ENCODE measurements at places on chromosomes 11 and 22.

DNA sequence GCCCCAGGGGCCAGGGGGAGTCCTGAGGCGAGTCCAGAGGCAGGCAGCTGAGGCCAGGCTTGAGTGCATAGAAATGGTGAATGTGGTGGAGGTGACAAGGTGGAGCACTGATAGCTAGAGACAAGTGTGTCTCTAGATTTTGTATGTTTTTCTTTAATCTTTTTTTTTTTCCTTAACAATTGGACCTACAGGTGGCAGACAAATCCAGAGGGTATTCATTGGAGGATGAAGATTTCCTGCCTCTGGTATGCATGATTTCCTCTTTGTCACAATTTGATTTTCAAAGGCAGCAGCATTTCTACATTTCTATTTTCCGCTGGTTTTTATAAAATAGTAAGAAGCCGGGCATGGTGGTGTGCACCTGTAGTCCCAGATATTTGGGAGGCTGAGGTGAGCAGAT lies 47.7 kb upstream of the DKK3 start:
- no peak for DNase-seq

DNA sequence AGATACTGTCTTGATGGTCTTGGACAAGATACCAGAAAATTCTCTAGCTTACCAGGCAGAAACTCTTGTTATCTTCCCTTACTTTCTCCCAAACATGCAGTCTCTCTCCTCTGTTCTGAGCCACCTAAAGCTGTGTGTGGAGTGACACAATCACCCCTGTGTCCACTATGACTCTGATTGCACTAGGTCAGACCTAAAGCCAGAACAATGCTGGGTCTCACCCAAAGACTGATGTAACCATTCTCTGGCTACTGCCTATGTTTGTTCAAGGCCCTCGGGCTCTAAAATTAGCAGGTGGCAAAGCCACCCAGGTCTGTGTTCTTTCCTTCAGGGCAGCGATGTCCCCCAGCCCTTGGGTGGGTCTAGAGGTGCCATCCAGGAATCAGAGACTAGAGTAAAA lies 200.5 kb downstream of the KCNA4 start:
- no peak for DNase-seq

DNA sequence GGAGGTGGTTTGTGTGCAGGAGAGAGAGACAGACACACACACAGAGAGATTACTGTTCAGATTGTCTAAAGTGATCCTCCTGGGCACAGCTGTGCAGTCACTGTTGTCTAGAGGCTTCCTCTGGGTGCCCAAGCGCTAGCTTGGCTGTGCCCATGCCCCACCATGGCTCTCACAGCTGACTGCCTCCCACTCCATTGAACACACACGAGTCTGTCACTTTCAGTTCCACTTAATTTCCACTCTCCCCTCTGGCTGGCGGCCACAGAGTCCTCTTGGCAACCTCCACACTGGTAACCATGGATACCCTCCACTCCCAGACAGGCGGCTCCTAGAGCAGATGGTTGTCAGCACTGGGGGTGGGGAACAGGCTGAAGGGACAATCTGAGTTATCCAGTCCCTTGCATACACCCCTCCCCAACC lies 29.1 kb downstream of the MAP6 start:
- peak; percentile 92 for DNase-seq

- DNase-seq, result no peak
These were observed 3.8 kb downstream of the RPLP2 start for GRCh38 chr11:813456-814096.

DNA sequence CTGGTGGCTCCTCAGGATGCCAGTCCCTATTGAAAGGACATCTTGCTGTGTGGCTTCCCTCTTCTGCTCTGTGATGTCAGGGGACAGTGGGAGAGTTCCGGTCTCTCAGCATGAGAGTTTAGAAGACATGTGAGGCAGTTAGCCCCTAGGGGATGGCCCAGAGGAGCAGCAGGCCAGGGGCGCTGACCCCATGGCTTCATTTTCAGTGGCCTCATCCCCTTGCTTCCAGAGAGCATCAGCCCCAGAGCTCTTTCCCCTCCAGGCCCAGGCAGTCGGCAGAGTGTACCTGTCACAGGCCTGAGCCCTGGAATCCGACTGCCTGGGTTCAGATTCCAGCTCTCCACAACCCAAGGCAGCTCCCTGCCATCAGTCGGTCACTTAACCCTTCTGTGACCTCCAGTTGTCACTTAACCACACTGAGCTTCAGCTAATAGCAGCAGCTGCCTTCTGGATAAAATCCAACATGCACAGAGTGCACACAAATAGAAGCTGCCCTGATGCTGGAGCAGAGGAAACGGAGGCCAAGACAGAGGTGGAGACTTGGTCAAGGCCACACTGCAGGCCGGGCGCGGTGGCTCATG lies 14.1 kb upstream of the LRRC10B start:
- no peak for DNase-seq

DNA sequence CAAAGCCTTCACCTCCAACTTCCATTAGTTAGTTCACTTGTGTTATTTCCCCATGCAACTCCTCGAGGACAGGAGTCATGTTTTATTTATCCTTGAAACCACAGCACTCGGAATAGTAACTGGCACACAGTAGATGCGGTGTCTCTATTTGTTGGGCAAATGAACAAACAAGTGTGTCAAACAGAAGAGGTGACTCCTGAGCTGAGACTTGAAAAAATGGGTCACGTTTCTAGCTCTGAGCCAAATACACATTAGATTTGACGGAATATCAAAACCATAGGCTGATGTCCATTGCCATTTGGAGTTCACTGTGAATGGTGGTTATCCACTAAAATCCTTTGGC lies 68.9 kb downstream of the C11orf91 start:
- no peak for DNase-seq

DNA sequence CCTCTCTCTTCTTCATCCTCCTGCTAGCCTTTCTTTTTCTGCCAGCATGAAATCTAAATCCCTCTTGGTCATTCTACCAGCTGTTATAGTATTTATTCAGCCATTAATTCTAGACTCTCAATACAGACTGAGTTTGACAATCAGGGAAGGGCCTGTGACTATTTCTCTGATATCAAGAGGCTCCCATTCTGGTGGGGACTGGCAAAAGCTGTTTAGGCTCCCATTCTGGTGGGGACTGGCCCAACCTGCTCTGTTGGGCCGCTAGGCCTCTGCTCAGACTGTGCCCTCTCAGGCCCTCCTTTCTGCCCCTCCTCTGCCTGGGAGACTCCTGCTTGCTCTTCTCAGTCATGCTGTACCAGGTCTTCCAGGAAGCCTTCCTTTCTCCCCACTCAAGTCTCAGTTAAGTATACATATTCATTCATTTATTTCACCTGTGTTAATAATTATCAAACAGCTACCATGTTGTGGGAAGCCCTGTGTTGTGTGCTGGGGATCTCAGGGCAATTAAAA lies 323.7 kb upstream of the NARS2 start:
- no peak for DNase-seq

- DNase-seq, result no peak
These were observed 39.0 kb upstream of the CHKA start for GRCh38 chr11:68160100-68160695.

- no peak for DNase-seq
These were observed 15.3 kb upstream of the ZC3H12C start for GRCh38 chr11:110077831-110078325.

GRCh38 chr11:74141241-74141695 lies 29.5 kb downstream of the C2CD3 start:
- DNase-seq, result no peak

GRCh38 chr11:9601037-9601875 lies 27.8 kb downstream of the WEE1 start:
- DNase-seq, result no peak

DNA sequence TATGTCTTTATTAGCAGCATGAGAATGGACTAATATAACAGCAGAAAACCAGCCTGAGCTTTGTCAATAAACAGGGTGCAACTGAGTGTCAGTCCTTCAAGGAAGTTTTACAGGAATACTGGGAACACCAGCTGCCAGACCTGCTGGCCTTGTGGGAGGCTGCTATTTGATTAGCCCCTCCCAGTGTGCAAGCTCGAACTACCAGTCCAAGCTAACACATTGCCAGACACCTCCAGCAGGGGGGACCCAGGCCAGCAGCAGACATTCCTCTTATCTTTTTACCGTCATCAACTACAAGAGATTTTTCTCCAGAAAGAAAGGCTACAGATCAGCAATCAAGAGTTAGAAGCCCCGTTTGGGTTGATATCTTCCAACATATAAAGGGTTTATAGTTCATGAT lies 942.8 kb upstream of the TENM4 start:
- no peak for DNase-seq

GRCh38 chr11:36492724-36493304 lies 17.3 kb downstream of the TRAF6 start:
- no peak for DNase-seq

DNA sequence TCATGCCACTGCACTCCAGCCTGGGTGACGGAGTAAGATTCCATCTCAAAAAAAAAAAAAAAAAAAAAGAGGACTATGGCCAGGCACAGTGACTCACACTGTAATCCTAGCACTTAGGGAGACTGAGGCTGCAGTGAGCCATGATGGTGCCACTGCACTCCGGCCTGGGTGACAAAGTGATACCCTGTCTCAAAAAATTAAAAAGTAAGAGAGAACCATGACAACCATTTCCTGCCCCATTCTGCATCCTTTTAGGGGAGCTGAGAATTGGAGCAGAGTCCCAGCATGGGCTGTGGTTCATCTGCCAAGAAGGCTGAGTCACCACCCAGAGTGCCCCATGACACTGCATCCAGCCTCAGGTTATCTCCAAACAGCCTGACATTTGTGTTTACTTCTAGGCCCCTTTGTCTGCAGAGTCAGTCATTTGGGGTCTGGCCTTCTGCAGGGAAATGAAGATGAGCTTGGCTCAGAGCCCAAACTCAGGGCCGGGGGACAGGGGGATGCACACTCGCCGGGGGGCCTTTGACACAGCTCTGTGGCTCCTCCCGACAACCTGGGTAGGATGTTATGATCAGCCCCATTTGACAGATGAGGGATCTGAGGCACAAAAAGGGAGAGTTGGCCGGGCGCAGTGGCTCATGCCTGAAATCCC lies 4.7 kb downstream of the CSDC2 start:
- DNase-seq, result peak; percentile 82

- peak; percentile 66 for DNase-seq
These were observed 17.5 kb downstream of the UQCR10 start for GRCh38 chr22:29784451-29785361.

DNA sequence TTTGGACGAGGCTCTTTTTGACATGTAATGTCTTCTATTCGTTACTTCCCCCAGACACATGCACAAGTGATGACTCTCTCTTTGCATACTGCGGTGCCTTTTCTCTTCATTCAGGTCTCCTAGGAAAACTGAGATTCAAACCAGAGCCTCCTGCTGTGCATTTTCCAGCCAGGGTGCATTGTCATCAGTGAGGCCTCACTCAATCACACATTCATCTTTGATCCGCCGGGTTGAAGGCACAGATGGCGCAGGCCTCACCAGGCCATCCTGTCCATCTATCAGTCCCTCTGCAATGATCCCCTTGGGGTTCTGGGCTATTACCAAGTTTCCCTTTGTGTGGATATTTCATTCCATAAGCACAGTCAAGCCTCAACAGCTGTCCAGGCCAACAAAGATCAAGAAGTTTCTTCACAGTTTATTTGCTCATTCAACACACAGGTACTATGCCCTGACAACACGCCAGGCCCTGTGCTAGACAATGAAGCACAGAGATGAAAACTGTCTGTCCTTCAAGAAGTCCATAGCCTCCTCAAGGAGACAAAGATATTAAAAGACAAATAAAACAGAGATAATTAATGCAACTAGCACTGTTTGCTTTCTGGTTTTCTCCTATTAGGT lies 107.8 kb downstream of the LARGE1 start:
- DNase-seq, result no peak

GRCh38 chr22:50464451-50464850 lies 10.4 kb downstream of the SBF1 start:
- DNase-seq, result no peak

DNA sequence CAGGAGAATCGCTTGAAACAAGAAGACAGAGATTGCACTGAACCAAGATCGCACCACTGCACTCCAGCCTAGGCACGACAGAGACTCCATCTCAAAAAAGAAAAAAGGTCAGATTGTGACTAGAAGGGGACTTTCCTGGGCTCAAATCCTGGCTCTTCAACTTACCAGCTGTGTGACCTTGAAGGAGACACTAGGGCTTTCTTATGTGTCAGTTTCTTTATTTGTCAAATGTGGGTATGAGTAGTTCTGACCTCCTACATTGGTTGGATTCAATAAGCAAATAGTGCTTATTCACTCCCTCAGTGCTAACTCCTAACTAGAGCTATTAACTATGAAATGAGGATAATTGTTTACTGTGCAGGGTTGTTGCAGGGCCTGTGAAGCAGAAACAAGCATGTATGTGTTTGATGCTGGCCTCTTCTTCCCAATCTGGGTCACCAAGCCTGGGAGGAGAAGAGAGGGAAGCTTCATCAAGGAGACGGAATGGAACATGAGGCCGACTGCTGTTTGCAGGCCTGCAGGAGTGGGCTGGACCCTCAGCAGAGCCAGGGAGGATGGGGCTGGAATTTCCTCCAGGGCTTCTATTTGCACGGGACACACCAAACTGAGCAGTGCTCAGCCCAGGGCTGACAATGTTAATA lies 22.5 kb downstream of the RHOD start:
- DNase-seq, result no peak

DNA sequence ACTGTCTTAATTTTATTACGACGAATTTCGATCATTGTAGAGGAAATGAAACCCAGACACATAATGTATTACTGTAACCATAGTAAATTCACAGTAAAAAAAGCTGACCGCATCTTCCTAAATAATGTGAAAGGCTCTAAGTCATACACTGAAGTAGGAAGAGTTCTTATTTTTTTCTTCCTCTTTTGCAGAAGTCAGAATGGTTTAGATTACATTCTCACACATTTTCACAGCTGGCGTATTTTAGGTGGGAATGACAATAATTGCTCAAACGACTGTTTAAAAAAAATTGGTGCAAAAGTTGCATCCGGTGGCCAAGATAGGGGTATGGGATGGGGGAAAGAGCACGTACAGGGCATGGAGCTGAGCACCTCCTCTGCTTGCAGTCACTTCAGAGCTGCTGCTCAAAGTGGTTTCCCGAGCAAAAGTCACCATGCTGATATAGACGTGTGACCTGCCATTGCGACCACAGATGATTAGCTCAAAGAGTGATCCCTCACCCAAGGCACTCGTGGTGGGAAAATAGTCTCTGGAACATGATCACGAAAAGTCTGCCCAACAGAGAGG lies 35.3 kb downstream of the MMP13 start:
- DNase-seq, result no peak

DNA sequence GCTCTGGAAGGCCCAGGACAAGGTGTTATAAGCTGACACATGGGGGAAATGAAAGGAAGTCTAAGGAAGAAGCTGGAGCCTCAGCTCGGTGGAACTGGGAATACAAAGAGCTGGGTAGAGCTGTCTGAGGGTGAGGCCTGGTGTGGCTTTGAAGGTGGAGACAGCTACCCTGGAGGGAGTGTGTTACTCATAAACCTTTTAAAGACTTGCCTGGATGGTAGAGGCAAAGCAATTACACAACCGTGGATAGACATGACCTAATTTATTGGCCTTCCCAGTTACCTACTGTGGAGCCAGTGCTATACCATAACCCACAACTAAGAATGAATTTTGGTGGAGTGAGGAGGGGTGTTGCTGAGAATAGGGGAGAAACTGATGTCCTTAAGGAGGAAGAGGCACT lies 22.6 kb downstream of the EXPH5 start:
- DNase-seq, result no peak
